GM19239 (cell line): ENCODE measurements at places on chromosomes 7 and 10.

DNA sequence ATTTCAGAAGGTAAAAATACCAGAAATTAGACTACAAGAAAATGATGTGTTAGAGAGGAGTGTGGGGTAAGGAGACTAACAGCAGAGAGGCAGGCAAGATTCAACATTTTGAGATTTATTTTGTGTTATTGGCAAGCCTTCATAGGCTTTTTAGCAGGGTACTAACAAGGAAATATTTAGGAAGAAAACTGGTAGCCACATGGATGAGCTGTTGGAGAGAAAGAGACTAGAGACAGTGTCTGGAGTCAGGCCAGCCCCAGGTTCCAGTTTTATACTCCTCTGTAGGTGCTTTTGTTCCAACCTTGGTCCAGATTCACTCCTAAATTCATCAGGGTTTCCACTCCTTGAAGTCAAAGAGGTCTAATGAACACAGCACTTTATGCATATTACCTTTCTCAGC is 41.1 kb downstream of the GPRIN2 start:
- DNase-seq, result no peak

- no peak for DNase-seq
Measured at GRCh38 chr7:27237735-27238334, 4.8 kb upstream of the EVX1 start.

DNA sequence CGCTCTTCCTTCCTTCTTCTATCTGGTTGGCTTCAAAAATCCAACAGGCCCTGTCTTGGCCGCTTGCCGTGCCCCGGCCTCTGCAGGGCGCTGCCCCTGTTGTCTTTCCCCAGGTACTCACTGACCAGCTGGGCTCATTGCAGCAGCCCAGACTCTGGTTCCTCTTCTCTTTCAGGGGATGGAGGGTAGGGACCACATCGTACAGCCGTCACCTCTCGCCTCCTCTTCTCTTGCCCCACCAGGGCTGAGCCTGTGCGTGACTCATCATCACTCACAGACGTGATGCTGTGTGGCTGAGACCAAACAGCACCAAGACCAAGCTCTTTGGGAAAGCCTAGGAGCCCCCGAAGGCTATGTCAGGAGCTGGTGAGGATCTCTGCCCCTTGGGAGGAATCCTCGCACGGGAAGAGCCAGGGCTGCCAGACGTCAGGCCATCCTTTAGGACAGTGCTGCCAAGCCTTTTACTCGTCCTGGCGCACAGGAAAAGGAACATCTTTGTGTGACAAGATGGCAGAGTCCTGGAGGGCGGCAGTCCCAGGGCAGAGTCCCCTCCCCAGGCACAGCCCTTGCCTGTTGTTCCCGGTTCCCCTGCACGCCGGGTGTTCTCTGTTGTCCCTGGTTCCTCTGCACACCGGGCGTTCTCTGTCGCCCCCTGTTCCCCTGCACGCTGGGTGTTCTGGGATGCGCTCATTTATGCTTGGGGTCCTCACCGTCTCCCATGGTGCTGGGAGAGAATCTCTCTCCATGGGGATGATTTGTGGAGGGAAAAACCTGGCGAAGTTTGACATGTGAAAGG is 188.5 kb upstream of the SHH start:
- DNase-seq, result no peak

DNA sequence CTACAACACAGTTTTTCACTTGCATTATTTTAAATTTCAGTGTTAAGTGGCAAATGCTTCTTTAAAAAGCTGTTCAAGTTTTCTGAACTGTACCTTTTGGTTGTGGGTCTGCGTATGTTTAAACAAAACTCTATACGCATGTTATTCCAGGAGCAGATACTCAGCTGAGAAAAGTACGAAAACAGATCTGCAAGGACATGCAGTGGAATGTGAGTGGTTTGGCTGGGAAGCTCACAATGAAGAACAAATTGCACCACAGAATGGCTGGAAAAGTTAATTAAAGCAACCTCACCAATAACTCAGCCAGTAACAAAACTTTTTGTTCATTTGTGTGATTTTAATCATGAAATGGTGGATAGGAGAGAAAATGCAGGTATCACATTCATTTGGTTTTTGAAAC is 17.6 kb downstream of the GLI3 start:
- no peak for DNase-seq

DNA sequence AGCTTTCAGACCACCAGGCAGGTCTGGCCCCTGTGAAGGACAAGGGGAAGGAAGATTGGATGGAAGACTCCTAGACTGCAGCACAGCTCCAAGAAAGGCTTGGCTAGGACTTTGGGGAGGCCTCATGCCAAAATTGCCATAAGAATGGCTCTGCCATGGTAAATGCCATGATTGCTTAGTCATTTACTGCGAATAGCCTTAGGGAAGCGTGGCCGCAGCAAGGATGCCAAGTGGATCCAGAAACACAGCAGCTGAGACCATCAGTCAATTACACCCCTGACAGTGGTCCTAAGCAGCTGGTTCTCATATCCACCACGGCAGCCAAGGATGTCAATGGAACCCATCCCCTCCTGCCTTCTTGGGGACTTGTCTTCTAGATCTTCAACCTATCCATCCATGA is 88.2 kb upstream of the AUTS2 start:
- no peak for DNase-seq

DNA sequence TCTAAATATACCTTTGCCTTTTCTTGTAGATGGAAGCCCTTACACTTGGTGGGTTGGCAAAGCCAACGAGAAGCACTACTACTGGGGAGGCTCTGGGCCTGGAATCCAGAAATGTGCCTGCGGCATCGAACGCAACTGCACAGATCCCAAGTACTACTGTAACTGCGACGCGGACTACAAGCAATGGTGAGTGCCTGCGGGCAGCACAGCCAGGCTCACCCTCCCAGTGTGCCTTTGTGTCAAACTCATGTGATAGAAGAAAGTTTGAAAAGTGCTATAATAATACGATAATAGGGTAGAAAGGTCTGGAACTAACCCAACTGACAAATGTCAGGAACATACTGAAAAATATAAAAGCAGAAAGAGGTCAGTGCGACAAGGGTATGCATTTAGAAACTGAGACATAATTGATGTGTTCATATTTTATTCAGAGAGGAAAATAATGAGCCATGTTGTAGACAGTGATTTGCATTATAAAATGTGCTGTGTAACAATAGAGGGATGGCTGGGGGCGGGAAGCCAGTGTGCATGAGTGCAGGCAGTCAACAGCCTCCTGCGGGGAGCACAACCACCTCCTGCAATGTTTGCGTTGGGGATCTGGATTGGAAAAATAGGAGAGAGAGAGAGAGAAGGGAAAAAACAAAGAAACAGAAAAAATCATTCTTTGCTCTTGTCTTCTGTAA is 686.9 kb upstream of the C7orf33 start:
- no peak for DNase-seq
